ENCODE measurements at places on chromosomes 12 and 14. TPM values are rescaled to one million over a fixed set of nuclear protein-coding genes. Genes with fewer than 3 reads are reported as not detected.
A peak's percentile ranks its signal among the peaks of the same experiment; 100 is the strongest.

The CTSG gene
- total RNA-seq = 4.3 TPM

- DNase-seq = no peak
These were observed 322.6 kb downstream of the PCNX1 start for GRCh38 chr14:71229875-71230274.

The DTX1 gene
- total RNA-seq = 10.9 TPM

DNA sequence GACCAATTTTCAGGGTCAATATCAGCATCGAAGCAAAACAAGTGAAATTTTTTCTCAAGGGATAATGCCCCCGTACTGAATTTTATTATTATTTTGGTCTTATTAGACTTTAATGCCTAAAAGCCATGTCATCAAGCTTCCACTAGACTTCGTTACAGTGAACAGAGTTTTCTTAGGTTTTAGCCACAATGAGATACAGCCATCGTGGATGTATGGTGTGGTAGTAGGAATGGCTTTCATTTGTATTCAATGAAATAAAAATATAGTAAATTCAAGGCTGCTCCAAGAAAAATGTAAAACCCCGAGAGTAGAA, 11.7 kb downstream of the TAOK3 start:
- no peak for DNase-seq

The GUCY2C gene
- total RNA-seq = 0.21 TPM

The NKX2-1 gene
- total RNA-seq = not detected

- no peak for DNase-seq
These were observed 461.4 kb upstream of the SYT1 start for GRCh38 chr12:78403136-78403535.

GRCh38 chr14:79415726-79416125, 795.6 kb downstream of the DIO2 start:
- DNase-seq = no peak

DNA sequence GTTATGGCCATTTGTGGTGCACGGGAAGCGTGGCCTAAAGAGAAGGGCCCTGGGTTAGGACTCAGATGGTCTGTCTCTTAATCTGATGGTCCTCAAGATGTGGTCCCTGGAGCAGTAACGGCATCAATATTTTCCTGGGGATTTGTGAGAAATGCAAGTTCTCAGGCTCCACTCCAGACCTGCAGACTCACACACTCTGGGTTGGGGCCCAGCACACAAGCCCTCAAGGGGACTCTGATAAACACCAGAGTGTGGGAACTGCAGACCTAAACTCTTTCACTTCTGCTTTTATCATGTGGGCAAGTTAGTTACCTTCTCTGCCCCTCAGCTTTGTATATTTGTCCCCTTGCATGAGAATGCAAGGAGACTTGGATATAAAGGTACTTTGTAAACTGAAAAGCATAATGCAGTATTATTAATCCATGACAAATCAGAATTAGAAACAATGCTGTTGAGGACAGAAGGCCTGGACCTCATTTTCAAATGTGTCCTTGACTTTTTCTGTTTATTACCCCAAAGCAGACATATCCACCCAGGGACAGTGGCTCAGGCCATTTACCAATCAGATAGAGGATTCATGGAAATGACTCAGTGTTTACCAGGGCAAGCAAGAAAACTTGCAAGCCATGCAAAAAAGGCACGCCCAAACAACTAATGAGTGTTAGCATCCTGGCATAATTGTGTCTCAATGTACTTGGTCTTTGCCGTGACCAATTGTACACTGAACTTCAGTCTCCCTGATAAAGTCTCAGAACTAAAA, 157.0 kb downstream of the ASCL1 start:
- DNase-seq = no peak

DNA sequence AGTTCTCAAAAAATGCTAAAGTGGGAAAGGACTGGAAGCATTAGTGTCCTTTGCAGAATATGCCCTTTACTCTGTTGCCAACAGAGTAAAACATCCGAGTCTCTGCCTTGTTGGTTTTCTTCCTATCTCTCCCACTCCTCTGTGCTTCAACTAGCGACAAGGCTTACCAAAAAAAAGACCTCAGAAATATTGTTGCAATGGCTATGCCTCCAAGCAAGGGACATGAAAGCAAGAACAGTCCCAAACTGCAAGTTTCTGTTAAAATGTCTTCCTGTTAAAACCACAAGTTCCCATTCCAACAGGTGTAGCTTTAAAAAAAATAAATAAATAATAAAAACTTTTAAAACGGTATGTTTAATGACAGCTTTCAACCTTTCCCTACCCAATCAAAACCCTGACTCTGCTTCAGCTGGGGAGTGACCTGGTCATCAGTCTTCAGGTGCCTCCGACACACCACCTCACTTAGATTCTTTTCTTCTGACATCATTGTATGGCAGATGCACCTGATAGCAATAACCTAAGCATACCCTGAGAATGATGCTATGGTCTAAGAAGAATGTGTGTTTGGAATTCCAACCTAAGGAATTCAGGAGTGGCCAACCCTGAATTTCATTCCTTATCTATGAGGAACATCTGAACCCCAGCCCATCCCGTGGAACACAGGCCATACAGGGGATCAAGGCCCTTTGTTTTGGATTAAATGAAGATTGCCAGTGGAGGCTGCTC, 81.0 kb downstream of the RPS29 start:
- no peak for DNase-seq

DNA sequence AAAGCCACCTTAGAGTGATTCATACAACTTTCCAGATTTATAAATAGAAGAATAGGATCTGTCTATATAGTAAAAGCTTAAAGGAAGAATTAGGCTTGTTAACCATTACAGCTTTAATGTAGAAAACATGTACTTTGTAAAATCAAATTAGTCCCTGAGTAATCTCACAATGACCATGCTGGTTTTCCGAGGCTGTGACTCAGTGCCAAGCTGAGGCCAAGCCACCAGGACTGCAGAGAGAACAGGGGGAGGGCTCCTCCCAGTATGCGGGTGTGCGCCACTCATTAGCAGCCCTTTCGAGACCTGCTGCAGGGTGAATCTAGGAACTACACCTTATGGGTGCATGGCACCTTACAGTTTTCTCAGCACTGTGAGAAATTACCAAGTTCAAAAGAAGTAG, 167.0 kb downstream of the EFCAB11 start:
- DNase-seq = no peak

DNA sequence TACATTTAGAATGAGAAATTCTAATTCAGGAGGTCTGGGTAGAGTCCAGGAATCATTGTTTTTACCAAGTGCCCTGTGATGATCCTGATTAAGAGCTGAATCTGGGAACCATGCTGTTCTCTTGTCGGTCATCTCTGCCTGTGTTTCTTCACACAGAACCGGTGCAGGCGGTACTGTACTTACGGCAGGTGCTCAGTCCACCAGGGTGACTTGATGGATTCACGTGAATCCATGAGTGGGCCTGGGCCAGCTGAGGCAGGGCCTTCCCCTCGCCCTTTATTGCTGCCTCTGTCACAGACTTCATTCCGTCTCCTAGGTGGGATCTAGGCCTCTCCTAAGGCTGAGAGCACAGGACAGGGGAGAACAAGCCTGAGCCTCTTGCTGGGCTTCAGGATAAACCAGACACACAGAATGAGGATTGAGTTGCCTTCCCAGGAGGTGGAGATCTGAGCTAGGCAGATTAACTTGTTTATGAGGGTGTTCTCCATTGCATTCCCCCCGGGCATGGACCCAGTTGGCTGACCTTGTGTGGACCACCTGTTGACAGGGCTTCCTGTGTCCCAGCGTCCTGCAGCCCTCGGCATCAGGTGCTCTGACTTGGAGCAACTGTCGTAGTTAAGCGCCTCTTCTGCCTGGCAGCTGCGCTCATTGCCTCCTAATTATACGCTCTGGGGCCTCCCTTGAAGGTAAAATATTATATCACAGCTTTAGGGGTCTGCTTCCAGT, 42.1 kb downstream of the B4GALNT3 start:
- DNase-seq = peak; percentile 89

DNA sequence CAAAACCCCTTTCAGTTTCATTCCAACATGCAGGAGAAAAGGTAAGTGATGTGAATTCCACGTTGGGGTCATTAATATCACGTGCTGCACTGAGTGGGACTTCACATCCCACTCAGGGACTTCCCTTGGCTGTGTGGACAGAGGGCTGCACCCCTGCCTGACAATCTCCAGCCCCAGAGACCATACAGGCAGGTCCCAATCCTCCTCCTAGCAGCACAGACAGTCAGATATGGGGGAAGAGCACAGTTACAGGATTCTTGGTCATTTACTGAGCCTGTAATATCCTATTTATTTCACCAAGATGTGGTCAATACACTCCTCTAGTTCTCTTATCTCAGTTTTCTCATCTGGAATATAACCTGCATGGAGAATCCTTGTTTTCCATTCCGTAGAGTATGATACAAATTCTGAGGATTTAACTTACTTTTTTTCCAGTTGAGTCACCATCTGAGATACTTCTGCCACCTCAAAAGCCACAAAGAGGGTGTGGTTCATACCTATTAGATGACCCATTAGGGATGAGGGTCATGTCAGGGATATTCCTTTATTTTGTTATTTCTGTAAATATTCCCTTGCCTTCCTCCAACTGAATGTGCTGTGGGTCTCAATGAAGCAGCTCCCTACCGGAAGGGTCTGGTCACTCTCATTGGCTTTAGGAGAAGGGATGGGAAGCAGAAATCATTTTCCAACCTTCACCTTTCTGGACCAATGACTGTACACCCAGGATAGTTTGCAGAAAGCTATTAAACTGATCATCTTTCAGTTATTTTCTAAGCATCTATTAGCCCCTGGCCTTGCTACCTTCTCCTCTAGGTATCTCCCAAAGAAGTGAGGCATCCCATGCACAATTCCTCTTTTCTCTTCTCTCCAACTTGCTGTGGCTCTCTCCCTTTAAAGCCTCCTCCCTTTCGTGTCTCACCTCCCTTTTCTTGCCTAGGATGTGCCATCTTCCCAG, 43.0 kb upstream of the NTF3 start:
- DNase-seq = no peak

The PTGDR gene
- total RNA-seq = 0.51 TPM

The SLC25A47 gene
- not detected for total RNA-seq

GRCh38 chr12:122951979-122952892, 14.0 kb downstream of the ABCB9 start:
- peak; percentile 88 for DNase-seq

DNA sequence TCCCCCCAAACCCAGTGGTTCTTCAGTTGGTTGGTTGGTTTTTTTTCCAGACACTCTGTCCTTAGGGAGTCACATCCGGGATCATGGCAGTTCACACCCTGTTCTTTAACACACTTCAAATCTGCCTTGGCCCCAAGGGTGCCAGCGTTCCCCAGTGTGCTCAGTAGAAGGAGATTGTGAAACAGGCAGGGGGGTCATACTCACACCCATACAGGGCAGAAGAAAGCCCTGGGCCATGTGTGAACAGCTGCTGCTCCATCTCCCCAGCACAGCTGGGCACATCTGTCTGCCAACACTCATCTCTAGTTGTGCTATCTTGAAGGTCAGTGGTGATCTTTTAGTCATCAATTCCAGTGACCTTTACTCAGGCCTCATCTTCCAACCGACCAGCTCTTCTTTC, 64.4 kb upstream of the FUT8 start:
- peak; percentile 67 for DNase-seq
